Suprapubic skin (tissue), 4 donors: ENCODE measurements at places on chromosomes 7 and 10.

DNA sequence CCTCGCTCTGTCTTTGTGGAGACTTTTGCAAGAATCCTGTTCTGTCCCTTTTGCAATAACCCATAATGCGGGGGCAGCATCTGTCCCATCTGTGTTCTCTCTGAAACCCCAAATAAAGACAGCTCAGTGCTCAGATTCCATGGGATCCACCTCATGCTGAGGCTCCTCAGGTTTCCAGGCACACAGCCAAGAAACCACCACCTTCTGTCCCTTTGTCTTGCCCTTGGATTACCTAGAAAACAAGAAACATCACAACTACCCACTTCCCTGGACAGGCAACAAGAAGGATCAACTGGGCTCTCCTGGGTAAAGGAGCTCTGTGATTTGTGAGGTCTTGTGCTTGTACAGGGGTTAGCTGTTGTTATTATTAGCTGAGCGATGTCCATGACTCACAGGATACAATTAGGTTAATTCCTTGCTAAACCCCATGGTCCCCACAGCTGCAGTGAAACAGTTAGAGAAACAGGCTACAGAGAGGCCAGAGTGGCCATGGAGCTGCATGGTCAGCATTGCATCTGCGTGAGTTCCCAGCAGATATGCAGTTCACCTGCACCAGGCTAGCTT, 50.2 kb downstream of the CXCL12 start:
- no peak for DNase-seq

- DNase-seq, result no peak
Observed at GRCh38 chr7:148058092-148058491, 532.5 kb upstream of the C7orf33 start.

- DNase-seq, result no peak
Observed at GRCh38 chr10:119761106-119761505, 35.3 kb downstream of the INPP5F start.

GRCh38 chr10:78007172-78007571, 22.1 kb downstream of the POLR3A start:
- DNase-seq, result no peak

DNA sequence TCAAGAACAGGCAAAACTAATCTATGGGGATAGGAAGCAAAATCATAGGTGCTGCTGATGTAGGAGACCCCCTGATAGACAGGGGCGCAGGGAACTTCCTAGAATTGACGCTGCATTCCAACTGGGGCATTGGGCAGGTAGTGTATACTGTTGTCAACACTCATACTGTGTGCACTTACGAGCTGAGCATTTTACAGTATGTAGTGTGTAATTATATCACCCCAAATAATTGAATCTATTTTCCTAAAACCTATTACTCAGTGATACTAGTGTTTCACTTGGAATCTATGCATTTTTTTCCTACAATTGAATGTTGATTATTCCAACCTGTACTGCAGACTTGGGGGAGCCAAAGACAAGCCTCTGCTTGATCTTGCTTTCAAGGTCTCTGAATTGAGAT, 207.0 kb upstream of the PRKCQ start:
- DNase-seq, result no peak

DNA sequence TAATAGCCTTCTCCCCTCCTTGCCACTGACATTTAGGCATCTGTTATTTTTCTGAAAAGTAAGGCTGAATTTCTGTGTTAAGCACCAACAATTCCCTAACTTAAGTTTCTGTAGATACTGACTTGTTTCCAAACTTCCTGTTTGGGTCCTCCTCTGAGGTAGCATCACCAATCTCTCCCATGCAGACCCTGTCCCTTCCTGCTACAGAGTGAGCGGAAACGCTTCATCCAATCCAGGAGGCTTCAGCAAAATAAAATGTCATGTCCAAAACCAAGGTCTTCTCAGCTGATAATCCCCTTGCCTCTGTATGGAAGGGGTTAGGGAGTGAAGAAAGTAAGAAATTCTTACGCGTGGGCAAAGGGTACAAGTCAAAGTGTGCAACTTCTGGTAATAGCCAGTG, 29.9 kb downstream of the XPNPEP1 start:
- DNase-seq, result no peak

- DNase-seq, result peak; percentile 50
Observed at GRCh38 chr10:71846816-71847215, 4.2 kb downstream of the PSAP start.

DNA sequence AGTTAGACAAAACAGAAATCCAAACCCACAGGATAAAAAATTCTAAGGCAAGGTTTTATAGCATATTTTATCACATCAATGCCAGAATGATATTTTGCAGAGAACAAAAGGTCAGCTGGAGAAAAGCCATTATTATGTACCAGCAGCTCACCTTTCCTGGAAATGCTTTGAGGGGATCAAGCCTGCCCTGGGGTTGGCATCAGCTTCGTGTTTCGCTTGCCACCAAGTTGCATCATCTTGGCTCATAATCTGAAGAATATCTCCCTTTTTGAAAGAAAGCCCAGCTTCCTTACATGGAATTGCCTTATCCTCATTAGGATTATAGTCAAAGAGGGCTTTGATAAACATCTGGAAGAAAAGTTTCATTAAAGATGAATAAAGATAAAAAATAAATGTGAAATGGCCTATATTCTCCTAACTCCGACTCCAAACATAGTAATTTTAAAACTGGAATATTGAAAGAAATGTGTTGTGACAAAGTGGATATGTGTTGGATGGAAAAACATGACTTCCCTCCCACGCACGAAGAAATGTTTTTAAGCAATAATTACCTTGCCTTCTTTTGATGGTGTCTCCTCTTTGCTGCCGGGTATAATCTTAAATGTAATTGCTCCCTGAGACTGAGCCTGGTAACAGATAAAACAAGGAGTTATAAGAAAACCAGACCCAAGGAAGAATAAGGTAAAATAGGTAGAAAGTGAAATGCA, 121.3 kb upstream of the ODAD2 start:
- no peak for DNase-seq

- peak; percentile 33 for DNase-seq
Observed at GRCh38 chr10:43233601-43234430, 33.0 kb downstream of the RASGEF1A start.

DNA sequence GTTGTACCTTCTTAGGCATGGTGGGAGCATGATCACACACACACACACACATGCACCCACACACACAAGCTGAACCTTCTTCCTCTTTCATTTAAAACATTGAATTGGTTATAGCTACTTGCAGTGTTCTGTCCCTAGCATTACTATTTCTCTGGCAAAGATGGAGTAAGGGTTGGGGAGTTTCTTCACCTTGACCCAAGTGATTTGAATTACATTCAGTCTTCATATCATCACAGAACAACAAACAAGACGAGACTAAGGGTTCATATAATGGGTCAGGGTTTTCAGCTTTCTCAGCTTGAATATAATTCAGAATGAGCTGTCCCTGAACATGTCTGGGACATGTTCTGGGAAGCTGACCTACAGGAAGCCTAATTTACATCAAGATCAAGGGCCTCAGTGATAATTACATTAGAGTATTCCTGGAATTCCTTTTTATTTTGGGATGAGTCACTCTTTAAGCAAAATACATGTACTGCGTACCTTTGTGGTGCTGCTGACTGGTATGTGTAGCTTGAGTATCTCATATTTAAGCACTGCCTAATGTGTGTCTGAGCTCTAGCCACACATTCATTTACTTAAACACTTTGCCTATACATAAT, 213.5 kb upstream of the TMEM229A start:
- DNase-seq, result no peak

DNA sequence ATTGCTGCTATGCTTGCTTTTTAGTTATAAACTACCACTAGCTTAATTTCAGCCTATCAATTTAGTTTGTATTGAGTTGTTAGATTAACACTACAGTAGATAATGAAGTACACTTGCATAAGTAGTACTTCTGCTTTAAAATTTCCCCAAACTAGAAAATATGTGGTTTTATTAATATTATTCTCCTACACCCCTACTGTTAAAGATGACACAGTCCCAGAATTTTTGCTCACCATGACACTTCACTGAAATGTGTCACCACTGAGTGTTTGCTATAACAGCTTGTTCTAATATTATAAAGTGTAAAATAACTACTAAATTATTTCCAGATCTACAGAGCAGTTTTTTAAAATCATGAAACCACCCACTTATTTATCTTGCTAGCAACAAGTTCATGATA, 31.6 kb downstream of the RHEB start:
- no peak for DNase-seq

DNA sequence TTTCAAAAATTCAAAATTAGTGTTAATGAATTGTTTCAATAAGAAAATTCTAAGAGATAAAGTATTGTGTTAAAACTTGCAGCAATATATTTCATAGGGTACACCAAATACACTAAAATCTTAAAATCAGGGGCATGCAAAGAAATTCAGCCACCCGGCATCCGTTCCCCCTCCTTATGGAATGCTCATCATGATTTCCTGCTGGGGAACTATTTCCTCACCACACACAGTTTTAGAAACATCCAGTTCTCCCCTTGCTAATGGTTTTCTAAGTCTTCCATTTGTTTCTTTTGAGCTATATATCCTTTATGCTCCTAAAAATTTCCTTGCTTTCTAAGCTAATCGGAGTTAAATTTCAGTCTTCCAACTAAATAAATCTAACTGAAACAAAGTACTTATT, 60.7 kb downstream of the CHCHD3 start:
- no peak for DNase-seq

- peak; percentile 77 for DNase-seq
Observed at GRCh38 chr10:43265799-43266721, 805 bp downstream of the RASGEF1A start.

- peak; percentile 64 for DNase-seq
Observed at GRCh38 chr10:133277993-133278576, 1.4 kb upstream of the ADAM8 start.

- no peak for DNase-seq
Observed at GRCh38 chr10:129472696-129473555, 5.9 kb downstream of the MGMT start.

DNA sequence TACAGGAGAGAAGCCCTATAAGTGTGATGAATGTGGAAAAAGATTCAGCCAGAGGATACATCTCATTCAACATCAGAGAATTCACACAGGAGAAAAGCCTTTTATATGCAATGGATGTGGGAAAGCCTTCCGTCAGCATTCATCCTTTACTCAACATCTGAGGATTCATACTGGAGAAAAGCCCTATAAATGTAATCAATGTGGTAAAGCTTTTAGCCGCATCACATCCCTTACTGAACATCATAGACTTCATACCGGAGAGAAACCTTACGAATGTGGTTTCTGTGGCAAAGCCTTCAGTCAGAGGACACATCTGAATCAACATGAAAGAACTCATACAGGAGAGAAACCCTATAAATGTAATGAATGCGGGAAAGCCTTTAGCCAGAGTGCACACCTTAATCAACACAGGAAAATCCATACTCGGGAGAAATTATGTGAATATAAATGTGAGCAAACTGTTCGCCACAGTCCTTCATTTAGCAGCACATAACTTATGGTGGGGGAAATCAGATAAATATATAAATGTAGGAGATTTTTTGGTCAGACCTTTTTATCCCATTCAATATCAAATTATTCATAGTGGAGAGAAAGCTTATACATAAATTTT, 12.1 kb upstream of the MRPS17 start:
- DNase-seq, result no peak

GRCh38 chr7:37482505-37482904, 33.8 kb upstream of the ELMO1 start:
- DNase-seq, result no peak

GRCh38 chr10:130777507-130778165, 533.9 kb downstream of the TCERG1L start:
- DNase-seq, result peak; percentile 52

DNA sequence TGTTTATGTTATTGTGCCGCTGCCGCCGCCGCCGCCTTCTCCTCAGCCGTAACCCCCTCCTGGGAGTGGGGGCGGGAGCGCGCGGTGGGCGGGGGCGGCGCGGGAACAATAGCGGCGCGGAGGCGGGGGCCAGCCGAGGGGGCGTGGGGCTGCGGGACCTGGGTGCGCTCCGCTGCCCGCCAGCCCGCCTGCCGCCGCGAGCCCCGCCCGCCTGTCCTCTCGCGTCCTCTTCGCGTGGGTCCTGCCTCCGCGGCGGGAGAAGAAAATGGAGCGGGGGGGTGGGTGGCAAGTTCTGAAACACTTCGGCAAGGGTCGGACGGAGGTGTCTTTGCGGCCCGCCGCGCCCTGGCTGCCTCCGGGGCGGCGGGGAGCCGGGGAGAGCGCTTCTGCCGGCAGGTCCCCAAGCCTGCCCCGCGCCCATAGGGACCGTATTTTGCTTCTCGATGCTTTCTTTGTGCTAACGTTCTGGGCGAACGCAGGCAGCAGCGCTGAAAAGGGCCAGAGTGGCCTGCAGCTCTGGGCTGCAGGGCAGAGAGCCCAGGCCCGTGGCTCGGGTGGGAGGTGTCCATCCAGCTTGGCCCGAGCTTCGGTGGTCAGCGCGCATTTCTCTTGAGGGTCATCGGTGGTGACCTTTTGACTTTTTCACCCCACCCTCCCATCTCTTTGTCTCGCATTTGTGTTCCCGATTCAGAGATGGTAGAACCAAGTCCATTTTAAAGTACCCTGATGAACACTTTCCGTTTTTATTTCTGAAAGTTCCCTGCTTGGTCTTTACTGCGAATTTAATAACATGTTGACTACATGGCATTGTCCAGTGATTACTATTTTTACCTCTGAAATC, 613 bp downstream of the MAPK8 start:
- DNase-seq, result peak; percentile 83

DNA sequence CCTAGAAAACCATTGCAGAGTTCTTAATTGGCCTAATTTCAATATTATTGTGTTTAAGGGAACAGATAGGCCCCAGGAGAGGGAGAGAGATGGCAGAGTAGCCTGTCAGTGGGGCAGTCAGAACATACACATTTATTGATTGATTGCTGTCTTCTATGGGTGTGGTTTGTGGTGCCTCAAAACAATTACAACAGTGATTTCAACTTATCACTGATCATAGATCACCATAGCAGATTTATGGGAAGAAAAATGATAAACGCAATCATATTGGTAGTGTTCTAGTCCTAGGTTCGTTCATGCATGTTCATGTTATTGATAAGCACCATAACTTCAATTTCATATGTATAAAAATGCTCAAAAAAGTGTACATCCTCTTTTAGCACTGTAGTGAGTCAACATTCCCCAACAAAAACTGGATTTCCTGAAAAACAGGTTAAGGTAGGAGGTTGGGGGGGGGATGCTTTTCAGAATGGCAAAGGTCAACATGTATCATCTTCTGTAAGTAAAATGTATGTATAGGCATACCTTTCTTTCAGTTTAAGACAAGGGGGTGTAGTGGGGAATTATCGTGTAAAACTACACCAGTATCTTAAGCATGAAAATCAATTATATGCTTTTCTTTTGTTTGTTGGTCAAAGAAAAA, 1.1 kb upstream of the TNKS2 start:
- DNase-seq, result no peak

GRCh38 chr10:79044846-79045245, 23.9 kb upstream of the ZMIZ1 start:
- peak; percentile 40 for DNase-seq

GRCh38 chr10:33722067-33722466, 387.6 kb upstream of the NRP1 start:
- no peak for DNase-seq
